ENCODE measurements at places on chromosomes 1 and 21.

GRCh38 chr1:198102454-198102827, 54.4 kb upstream of the NEK7 start:
- no peak for DNase-seq

- DNase-seq, result no peak
Observed at GRCh38 chr1:157181258-157181657, 43.1 kb upstream of the ETV3 start.

DNA sequence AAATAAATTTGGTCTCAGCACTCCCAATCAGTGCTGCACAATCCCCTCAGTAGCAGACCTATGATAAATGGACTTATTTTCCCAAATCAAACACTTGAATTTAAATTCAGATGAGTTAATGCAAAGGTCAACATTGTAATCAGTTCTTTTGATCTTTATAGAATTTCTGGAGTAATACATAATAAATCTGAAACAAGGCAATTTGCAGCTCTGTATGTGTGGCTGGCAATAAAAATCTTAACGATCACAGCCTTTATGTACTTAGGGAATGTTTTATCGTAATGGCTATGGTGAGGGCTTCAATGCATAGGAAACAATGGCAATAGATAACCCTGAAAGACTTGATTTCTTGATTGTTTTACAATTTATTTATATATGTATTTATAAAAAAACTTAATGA, 91.4 kb downstream of the GPATCH2 start:
- DNase-seq, result no peak

GRCh38 chr1:165927169-165927568, 99.8 kb downstream of the UCK2 start:
- no peak for DNase-seq

DNA sequence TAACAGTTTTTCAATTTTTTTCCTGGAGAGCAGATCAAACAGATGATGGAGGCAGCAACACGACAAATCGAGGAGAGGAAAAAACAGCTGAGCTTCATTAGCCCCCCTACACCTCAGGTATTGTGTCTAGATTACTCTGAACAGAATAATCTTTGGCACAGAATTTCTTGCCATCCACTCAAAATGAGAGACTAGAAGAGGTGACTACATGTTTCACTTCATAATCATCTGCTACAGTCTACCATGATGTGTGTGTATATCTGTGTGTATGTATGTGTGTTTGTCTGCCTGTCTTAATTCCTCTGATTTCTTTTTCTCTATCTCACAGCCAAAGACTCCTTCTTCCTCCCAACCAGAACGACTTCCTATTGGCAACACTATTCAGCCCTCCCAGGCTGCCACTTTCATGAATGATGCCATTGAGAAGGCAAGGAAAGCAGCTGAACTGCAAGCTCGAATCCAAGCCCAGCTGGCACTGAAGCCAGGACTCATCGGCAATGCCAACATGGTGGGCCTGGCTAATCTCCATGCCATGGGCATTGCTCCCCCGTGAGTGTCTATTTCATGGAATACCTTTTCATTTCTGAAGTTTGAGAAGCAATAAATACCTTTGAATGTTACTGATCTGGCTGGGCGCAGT, 11.4 kb downstream of the PRPF3 start:
- no peak for DNase-seq

GRCh38 chr1:45924736-45925135, 121.3 kb downstream of the MAST2 start:
- DNase-seq, result no peak

- DNase-seq, result no peak
Observed at GRCh38 chr1:200260597-200261335, 149.1 kb downstream of the ZNF281 start.

DNA sequence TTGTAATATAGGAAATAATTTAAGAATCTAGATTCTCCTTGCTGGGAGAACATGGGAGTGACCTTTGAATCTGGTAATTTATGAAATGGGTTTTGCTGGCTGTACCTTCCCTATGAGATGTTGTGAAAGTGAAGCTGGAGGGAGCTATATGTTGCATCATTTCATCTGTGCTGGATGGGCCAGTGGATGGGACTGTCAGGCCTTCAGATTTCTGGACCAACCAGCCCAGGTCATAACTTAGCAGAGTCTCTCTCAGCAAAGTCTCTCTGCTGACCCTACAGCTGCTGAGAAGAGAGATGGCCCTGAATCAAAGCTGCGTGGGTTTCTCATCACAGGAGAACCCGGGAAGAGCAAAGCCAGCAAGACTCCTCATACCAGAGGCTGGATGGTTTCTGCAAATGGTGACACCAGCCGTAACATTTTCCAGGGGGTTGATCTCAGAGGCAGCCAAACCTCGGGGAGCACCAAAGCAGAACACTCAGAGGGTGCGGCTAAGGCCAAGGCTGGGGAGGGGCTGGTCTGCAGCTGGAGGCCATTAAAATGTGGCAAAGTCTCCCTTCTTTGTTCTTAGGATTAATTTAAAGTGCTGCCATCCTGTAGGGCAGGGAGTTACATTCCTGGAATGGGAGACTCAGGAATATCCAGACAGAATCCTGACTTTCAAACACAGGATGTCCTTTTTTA, 18.2 kb upstream of the PTGFRN start:
- no peak for DNase-seq

DNA sequence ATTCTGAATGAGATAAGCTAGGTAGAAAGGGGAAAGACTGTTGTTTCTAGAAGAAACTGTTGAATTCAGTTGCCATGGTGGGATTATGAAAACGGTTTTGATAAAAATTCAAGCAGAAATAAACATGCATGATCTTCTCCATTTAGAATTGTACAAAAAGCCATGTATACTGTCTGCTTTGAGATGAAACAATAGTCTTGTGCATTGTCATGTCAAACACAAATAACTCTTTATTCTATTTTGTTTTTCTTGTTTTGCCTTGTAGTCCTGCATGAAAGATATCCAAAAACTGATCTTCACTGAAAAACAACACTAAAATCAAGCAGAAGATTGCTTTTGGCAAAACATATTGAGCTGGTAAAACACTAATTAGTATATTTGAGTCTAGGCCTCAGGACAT, 659.9 kb downstream of the LTN1 start:
- no peak for DNase-seq

- no peak for DNase-seq
Observed at GRCh38 chr1:25504706-25505595, 38.5 kb upstream of the LDLRAP1 start.

DNA sequence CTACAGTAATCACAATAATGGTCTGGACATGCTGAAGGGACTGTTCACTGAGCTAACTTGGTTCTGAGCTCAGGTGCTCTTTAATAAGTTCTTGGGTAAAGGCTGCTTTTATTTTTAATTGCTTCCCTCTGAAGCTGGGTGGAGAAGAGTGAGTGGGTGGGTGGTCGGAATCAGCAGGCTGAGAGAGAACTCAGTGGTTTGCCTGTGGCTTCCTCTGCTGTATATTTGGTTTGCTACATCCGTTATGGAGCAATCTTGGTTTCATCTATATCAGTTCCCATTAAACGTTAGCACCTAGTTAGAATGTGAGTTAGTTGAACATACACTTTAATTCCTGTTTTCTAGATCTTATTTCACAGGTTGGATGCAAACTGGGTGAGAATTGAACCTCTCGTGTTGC, 23.3 kb downstream of the CNIH4 start:
- DNase-seq, result no peak

- DNase-seq, result no peak
Observed at GRCh38 chr1:28200234-28200873, 23.9 kb upstream of the PTAFR start.

- DNase-seq, result no peak
Observed at GRCh38 chr1:246599315-246599714, 33.1 kb downstream of the CNST start.

- no peak for DNase-seq
Observed at GRCh38 chr1:200959411-200959921, 64.0 kb downstream of the KIF21B start.

- no peak for DNase-seq
Observed at GRCh38 chr1:19006837-19007271, 50.4 kb upstream of the IFFO2 start.

GRCh38 chr1:235683653-235684052, 34.1 kb upstream of the GNG4 start:
- no peak for DNase-seq

GRCh38 chr21:26732432-26733221, 112.6 kb downstream of the ADAMTS1 start:
- DNase-seq, result no peak

GRCh38 chr1:832136-832535, 91.6 kb upstream of the SAMD11 start:
- no peak for DNase-seq

DNA sequence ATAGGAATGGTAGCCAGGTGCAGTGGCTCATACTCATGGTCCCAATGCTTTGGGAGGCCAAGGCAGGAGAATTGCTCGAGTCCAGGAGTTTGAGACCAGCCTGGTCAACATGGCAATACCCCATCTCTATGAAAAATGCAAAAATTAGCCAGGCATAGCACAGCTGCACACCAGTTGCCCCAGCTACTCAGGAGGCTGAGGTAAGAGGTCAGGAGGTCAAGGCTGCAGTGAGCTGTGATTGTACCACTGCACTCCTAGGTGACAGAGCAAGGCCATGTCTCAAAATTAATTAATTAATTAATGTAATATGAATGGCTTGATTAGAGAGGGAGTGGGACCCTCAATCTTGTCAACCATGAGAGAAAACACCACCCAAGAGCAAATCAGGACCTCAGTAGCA, 198.7 kb upstream of the DUSP10 start:
- no peak for DNase-seq

DNA sequence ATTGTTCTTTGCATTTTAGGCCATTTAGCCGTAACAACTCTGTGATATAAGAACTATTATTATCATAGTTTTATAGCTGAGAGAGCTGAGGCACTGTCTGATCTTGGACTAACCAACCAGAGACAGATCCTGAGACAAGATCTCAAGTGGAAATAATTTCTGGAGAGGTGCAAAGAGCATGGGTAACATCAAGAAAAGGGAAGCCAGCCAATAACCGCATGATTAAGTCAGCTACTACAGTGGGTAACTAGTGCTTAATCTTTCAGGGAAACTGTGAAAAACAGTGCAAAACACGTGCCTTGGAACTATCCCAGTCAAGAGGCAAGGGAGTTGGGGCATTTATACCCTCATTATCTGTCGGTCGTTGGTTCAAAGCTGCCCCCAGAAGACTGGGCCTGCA, 105.8 kb downstream of the OMA1 start:
- no peak for DNase-seq

- DNase-seq, result no peak
Observed at GRCh38 chr1:36248250-36248894, 24.1 kb downstream of the THRAP3 start.

DNA sequence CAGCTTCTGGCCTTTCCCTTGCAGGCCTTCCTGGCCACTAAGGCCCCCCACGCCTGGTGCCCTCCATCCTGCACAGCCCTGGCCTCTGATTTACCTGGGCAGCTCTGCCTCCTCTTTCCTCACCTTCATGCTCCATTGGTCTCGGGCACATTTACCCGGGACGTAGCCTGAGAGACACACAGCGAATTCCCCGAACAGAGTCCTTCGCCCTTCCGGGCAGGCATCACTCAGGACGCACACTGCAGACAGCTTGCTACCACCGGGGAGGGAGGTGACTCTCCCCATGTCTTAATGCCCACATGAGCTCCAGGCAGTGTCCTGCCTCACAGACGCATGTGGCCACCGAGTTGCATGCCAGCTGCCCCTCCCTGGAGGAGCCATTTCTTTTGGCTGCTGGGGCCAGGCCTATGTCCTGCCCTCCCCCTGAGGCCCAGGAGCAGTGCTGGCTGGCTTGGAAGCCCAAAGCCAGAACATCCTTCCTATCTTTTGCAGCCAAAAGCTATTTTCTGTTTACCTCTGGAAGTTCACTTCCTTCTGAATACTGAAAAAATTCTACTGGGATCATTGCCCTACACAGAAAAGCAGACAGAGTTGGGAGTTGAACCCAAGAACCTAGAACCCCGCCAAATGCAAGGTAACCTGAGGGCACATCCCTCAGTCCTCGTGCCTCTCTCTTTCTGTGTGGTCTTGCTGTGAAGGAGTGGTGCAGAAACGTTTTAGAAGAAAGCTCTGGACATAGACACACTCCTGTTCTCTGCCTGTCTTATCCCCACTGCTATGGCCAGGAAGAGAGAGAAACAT, 209.5 kb downstream of the TOMM20 start:
- DNase-seq, result no peak

GRCh38 chr1:44637702-44638411, 36.4 kb downstream of the TMEM53 start:
- no peak for DNase-seq

All from stimulated activated CD4-positive, alpha-beta T cell treated with anti-CD3 and anti-CD28 coated beads, TNF-alpha, amount 100 ng/mL, for 48 hours (primary cell).